Right lung (tissue), 10 donors: ENCODE measurements at places on chromosomes 11 and 22.

- no peak for DNase-seq
These were observed 163.7 kb downstream of the DBX1 start for GRCh38 chr11:19996571-19996970.

DNA sequence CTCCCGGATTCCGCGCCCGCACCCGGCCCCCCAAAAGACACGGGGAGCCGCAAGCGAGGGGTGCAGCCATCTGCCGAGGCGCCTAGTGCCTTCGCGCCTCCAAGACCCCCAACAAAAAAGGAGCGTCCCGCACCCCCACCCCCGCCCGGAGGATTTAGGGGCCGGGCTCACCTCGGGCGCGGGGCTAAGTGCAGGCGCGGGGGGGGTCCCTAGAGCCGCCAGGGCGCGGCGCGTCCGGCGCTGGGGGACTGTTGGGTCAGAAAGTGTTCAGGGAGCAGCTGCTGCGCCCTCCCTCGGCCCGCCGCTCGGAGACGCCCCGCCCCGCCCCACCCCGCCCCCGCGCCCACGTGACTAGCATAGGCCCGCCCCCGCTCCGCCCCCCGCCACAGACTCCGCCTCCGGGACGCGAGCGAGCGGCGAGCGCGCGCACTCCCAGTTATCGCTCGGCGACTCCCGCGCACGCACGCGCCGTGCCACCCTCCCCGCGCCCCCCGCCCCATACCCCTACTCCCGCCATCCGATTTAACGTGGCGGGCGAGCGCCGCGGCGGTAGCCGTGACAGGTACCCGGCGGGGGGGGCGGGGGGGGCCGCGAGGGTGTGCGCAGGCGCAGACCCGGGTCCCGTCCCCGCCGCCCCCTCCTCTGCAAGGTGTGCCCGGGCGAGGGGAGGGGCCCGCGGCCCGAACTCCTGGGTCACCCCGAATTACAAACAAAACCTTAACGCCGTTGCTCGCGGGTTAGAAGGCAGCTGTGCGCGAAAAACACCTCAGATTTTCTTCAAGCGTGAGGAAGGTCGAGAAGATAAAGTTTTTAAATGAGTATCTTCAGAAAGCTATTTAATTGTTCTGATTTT lies 56.2 kb downstream of the KCNJ4 start:
- DNase-seq = peak; percentile 83

- DNase-seq = no peak
These were observed 4.3 kb upstream of the PHLDA2 start for GRCh38 chr11:2933375-2934020.

GRCh38 chr22:36362075-36362474 lies 25.7 kb downstream of the MYH9 start:
- DNase-seq = no peak

GRCh38 chr11:47915374-47915773 lies 65.0 kb upstream of the PTPRJ start:
- no peak for DNase-seq

DNA sequence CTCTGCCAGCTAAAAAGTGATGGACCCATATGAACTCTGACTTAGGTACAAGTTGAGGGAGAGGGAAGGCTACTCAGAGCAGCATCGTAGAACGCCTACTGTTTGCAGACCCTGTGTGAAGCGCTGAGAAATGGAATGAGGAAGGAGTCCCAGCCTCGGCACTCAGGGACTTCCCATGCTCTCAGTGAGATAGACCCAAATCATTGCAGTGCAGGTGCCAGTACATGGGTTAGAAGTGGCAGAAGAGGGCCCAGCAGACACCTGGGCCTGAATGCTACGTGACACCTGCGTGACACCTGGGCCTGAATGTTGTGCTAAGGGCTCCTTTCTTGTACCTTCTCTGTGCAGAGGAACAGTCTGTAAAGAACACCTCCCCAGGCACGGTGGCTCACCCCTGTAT lies 2.6 kb upstream of the PDGFB start:
- DNase-seq = no peak

GRCh38 chr22:30235687-30236170 lies 10.8 kb downstream of the LIF start:
- DNase-seq = no peak

DNA sequence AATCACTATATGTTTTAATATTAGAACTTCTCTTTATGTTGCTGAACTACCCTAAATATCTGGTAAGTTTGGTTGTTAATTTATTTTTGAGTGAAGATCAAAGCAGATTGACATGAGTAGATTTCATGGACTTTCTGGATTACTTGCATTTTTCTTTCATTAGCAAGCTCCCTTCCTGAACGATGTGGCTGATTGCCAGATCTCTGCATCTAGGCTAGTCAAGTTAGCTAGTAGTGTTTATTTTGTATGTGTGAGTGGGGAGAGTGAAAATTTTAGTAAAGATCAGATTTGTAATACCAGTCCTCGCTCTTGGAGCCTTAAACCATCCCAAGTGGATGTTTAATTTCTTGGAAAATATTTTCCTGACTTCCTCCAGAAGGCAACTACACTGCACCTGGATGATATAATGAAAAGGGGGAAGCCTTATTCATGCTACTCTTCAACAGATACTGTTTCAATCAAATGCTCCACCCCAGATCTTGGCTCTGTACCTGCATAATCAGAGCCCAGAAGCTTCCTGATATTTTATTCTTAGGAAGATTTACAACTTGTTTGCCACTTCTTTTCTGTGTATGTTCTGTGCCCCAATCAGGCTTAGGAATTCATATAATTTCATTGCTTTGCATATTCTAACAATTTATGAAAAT lies 143.2 kb upstream of the GRIA4 start:
- peak; percentile 32 for DNase-seq

- no peak for DNase-seq
These were observed 31.9 kb upstream of the IGLL5 start for GRCh38 chr22:22855617-22856308.

DNA sequence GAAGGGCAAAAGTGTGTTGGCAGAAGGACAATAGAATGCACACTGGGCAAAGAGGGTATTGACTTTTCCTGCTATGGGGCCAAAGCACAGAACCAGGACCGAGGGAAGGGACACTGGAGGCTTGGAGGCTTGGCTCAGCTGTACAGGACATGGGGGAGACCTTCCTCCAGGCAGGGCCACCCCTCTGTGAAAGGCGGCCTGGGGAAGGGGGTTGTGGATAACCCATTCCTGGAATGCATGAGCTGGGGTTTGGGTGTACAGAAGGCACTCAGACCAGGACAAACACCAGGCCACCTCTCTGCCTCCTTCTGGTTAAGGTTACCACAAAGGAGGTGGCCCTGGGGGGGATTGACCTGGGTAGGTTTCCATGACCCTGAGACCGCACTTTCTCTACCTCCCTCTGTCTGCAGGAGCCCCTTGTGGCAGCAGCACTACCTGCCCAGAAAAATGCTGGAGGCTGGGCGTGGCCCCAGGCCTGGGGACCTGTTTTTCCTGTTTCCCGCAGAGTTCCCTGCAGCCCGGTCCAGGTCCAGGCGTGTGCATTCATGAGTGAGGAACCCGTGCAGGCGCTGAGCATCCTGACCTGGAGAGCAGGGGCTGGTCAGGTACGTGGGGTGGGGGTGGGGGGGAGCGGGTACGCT lies 9.6 kb downstream of the P2RY2 start:
- peak; percentile 64 for DNase-seq

- no peak for DNase-seq
These were observed 2.9 kb downstream of the FAM118B start for GRCh38 chr11:126214441-126214840.

GRCh38 chr11:61797263-61797944 lies 4.7 kb downstream of the FEN1 start:
- DNase-seq = peak; percentile 71

DNA sequence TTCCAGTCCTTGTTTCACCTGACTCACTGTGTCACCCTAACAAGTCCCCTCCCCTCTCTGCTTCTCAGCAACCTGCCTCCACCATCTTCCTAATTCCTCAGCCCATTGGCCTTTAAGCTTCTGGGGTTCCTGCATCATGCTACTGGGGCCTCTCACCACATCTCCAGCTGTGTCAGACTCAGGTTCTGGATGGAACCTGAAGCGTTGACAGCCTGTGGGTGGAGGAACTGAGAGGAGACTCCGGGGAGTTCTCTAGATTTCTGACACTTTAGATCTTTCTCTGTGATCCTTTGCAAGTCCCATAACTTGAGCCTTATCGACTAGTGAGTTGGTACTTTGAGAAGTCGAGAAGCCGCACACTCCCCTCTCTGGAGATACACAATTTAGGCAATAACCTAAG lies 11.6 kb upstream of the SLC5A1 start:
- DNase-seq = no peak
